ENCODE measurements at places on chromosomes 16 and 17.
A peak's percentile ranks its signal among the peaks of the same experiment; 100 is the strongest.

GRCh38 chr16:89257281-89257731 is 39.8 kb downstream of the ZNF778 start:
- DNase-seq: peak; percentile 39

- DNase-seq: peak; percentile 40
Observed at GRCh38 chr16:57994778-57995177, 5.7 kb downstream of the ZNF319 start.

DNA sequence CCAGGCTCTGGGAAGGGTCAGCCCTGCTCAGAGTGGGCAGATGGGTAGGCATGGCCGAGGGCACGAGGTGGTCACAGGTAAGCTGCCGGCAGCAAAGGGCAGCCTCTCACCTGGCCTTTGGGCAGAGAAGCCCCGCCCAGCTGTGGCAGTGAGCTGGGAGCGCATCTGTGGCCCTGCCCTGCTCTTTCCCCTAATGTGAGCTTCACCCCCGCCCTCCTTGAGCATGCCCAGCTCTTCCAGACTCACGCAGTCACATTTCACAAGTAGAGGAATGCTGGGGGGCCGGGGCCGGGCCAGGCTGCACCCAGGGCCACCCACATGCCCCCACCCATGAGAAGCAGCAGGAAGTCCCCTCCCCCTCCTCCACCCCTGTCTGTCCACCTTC is 40.7 kb upstream of the SLC38A10 start:
- no peak for DNase-seq

- DNase-seq: no peak
Observed at GRCh38 chr16:67028167-67028695, 718 bp upstream of the CBFB start.

- DNase-seq: no peak
Observed at GRCh38 chr17:50837286-50837979, 2.0 kb downstream of the WFIKKN2 start.

GRCh38 chr17:77696151-77696720 is 262.3 kb upstream of the TNRC6C start:
- no peak for DNase-seq

GRCh38 chr16:86886651-86887050 is 308.3 kb downstream of the FOXL1 start:
- no peak for DNase-seq

DNA sequence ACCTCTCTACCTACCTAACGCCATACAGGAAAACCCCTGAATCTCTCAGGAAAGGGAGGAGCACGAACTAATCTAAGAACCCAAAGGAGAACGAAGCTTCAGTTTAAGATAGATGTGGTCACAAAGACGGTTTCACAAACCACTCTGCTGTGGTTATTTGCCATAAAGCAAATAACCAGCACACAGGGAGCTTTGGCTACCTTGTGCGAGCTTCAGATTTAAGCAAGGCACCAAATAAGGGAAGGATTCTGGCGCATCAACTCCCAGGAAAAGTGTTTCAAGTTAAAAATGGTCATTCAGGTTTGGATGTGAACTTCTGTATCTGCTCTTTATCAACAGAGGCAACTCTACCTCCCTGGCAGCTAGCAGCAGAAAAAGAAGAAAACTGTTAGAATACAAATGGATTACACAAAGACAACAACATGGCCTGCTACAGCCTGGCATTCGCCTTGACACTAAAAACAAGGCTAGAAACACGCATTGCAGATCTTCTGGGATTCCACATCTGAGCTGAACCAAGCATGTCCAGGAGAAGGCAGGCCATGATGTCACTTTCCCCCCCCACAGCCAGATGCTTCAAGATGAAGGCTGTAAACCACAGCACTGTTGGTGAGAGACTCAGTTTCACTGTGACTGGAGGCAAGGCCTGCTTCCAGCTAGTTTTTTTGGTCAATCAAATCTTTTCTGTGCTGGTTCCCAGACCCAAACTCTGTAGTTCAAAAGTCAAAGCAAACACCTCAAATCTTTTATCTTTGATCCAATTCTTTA is 43.6 kb downstream of the SMG6 start:
- peak; percentile 59 for DNase-seq

Data from activated T-cell treated with anti-CD3 and anti-CD28 coated beads, Interleukin-2, amount 50 U/mL, for 1 hour (primary cell).